ENCODE measurements at places on chromosomes 6 and 20. TPM values are rescaled to one million over a fixed set of nuclear protein-coding genes. Genes with fewer than 3 reads are reported as not detected.

DNA sequence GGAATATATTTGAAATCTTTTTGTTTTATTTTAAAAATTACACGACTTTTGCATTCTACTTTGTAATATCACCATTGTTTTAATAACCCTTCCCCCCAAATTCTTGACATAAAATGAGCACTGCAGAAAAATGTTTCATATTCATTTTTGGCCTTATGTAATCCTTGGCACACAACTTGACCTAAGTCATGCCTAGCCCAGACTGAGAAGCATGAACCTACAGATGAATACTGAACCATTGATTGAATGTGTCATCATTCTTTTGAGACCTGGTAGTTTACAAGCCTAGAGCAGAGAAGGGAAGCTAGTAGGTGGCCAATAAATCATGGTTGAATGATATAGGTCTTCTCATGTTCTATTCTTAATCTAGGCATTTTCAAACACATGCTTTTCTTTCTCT, 89.4 kb upstream of the EDN1 start:
- no peak overlapping the region for H3K4me3 ChIP-seq
- no peak overlapping the region for H3K27ac ChIP-seq
- no peaks in the 10 kb centered on the region for H3K36me3 ChIP-seq

DNA sequence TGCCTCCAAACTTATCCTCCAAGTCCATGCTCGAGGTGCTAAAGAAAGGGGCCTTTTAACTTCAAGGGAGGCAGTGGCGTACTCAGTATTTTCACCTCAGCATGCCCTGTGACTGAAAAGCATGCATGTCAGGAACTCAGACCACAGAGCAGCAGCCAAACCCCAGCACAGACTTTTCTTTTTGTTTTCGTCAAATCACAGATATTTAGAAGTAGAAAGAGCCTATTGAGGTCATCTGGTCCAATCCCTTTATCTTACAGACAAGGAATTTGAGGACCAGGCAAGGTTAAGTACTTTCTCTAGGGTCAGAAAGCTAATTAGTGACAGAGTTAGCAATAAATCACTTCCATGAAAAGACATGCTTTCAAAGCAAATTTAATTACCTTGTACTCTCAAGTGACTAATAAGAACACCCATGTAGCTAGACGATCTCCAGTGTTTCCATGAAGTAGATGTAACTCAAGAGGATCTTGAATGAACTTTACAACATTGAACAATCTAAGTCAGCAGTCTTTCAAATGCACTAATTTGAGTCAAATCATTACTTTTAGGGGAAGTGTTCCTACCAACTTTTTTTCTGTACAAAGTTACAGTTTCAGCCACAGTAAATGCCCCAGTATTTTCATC, 35.9 kb downstream of the MOXD1 start:
- no peaks in the 10 kb centered on the region for H3K27me3 ChIP-seq
- no peaks in the 10 kb centered on the region for H3K4me1 ChIP-seq
- H3K4me3 ChIP-seq, result no peak overlapping the region
- no peak for DNase-seq

- DNase-seq, result peak; percentile 39
- H3K27me3 ChIP-seq, result no peaks in the 10 kb centered on the region
- no peak overlapping the region for H3K27ac ChIP-seq
- no peaks in the 10 kb centered on the region for H3K36me3 ChIP-seq
- no peak overlapping the region for H3K4me3 ChIP-seq
Observed at GRCh38 chr20:24892522-24892921, 56.5 kb upstream of the CST7 start.

DNA sequence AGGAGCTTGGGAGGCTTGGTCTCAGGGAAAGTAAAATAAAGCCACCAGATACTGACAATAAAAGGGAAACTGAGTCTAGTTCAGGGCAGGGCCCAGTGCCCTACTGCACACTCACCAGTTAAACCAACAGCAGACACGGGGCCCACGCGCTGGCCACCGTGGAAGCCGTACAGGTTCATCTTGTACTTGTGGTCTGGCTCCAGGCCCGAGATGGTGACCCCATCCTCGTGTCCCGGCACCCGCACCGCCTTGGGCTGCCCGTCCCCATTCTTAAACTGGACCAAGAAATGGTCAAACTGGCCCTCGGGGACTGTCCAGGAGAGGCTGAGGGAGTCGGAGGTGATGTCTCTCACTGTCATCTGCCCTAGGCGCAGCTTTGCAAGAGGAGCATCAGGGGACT, 26.5 kb downstream of the CYP21A2 start:
- DNase-seq, result no peak
- H3K36me3 ChIP-seq, result peaks cover 59% of the 10 kb centered on the region
- no peak overlapping the region for H3K4me3 ChIP-seq
- H3K27ac ChIP-seq, result no peak overlapping the region
- H3K4me1 ChIP-seq, result no peaks in the 10 kb centered on the region

DNA sequence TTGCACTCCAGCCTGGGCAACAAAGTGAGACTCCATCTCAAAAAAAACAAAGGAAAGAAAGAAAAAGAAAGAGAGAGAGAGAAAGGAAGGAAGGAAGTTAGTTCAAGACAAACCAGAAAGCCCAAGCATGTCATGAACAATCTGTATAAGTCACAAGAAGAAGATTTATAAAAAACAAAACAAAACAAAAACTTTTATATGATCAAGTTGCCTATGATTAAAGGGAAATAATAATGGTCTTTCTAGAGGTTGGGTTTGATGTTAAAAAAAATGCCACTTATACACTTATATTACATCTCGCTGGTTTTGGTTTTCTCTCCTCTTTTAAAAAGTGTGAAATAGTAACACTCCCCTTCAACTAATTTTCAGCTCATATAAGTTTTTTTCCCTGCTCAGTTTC, 146.2 kb upstream of the CARMIL1 start:
- peaks cover 47% of the 10 kb centered on the region for H3K4me1 ChIP-seq
- peaks cover 7% of the 10 kb centered on the region for H3K36me3 ChIP-seq
- H3K27me3 ChIP-seq, result no peaks in the 10 kb centered on the region

DNA sequence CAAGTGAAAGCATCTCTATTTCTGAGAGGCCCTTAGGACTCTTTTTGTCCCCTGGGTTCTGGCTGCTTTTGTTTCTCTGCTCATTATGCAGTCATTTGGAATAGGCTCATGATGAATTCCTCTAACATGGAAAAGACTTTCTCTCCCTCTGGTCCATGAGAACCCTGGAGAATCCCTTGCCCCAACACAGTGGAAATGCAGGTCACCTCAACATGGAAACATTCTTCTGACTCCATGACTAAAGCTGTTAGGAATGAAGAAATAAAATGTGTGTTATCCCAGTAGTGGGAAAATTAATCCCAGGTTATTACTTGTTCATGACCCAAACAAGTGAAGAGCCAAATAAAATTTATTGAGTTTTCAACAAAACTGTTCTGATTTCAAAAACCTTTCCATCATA, 458.6 kb downstream of the EPM2A start:
- H3K27ac ChIP-seq, result no peak overlapping the region
- no peaks in the 10 kb centered on the region for H3K4me1 ChIP-seq
- H3K36me3 ChIP-seq, result no peaks in the 10 kb centered on the region
- no peak for DNase-seq

DNA sequence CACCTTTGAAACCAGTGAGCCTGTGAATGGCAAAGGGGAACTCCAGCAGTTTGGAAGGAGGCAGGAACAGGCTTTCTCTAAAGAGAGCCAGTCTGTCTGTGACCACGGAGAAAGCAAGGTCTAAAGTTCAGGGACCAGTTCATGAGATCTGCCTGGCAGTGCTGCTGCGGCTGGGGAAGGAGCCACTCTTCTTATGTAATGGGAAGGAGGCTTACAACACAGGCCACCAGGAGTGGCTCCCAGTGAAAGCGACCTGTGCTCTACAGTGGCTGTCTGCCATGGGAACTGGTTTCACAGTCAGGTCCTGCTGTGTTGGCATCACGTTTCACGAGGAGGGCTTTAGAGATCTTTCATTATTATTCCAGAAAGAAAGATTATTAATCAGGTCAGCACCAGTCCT, 291.9 kb upstream of the PRDM1 start:
- H3K27ac ChIP-seq, result no peak overlapping the region
- H3K4me1 ChIP-seq, result peaks cover 18% of the 10 kb centered on the region
- H3K27me3 ChIP-seq, result no peaks in the 10 kb centered on the region
- H3K4me3 ChIP-seq, result no peak overlapping the region
- H3K36me3 ChIP-seq, result no peaks in the 10 kb centered on the region

DNA sequence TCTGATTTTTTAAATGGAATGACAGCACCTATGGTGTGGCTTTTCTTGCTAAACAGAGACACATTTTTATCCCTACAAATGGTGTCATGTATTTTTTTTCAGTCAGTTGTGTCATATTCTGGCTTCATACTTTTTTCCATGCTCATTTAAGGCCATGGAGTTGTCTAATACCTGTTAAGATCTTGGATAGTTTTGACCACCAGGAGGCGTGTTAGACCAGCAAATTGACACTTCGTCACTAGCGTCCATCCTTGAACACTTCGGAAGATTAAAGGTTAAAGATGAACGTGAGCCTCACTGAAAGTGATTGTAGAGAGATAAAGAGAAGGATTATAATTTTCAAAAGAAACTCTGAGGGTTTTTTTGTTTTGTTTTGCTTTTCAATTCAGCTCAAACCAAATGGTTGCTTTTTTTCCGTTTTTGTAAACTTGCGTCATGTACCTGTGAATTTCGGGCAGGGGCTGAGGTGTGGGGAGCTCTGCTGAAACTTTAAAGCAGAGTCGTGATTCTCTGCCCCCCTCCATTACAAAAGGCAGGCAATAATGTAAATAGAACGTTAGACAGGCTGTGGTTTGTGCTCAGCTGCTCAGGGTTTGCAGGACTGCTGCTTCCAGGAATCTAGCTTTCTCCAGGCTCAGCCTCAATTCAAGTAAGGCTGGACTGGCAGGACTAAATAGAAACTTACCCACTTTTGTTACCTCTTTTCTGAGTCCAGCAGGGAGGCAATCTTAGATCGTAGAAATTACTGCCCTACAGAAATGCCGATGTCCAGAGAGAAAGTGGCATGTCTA, 245.1 kb downstream of the FOXA2 start:
- no peaks in the 10 kb centered on the region for H3K27me3 ChIP-seq
- no peak for DNase-seq
- no peak overlapping the region for H3K27ac ChIP-seq
- no peaks in the 10 kb centered on the region for H3K4me1 ChIP-seq
- no peaks in the 10 kb centered on the region for H3K36me3 ChIP-seq

DNA sequence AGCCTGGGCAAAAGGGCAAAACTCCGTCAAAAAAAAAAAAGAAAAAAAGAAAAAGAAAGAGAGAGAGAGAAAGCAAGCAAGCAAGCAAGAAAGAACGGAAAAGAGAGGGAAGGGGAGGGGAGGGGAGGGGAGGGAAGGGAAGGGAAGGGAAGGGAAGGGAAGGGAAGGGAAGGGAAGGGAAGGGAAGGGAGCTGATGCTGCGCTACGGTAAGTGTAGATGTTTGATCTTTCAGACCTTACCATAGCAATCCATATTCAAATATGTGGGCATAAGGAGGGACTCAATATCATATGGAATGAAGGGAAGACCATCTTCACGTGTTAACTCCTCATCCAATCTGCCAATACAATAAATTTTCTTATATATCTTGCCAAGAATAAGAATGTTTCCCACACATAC, 11.9 kb downstream of the DPPA5 start:
- no peak overlapping the region for H3K27ac ChIP-seq
- no peak for DNase-seq
- no peaks in the 10 kb centered on the region for H3K27me3 ChIP-seq
- no peaks in the 10 kb centered on the region for H3K36me3 ChIP-seq
- no peak overlapping the region for H3K4me3 ChIP-seq

DNA sequence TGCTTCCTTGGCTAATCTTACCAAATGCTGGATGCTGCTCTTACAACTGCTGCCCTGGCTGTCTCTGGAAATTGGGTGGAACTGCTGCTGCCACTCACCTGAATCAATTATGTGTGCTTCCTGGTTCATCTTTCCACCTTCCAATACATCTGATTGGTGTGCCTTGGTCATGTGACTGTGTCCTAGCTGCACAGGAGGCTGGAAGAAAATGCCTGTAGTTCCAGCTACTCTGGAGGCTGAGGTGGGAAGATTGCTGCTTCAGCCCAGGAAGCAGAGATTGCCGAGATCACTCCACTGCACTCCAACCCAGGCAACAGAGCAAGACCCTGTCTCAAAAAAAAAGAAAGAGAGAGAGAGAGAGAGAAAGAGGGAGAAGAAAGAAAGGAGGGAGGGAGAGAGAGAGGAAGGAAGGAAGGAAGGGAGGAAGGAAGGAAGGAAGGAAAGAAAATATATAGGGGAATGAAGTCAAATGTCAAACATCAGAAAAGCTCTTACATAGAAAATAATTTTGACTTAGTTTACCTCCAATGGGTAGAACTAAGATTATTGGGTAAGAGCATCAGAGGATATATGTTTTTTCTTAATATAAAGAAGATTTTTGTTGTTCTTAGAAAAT, 14.1 kb upstream of the PPARD start:
- H3K27me3 ChIP-seq, result no peaks in the 10 kb centered on the region
- H3K27ac ChIP-seq, result no peak overlapping the region
- H3K36me3 ChIP-seq, result no peaks in the 10 kb centered on the region
- DNase-seq, result no peak

- H3K27ac ChIP-seq, result no peak overlapping the region
- no peaks in the 10 kb centered on the region for H3K27me3 ChIP-seq
- no peak for DNase-seq
- H3K36me3 ChIP-seq, result peaks cover 11% of the 10 kb centered on the region
- no peak overlapping the region for H3K4me3 ChIP-seq
Observed at GRCh38 chr20:41185013-41185757, 47.8 kb downstream of the PLCG1 start.

- no peak overlapping the region for H3K27ac ChIP-seq
Observed at GRCh38 chr20:34977365-34978091, 21.9 kb downstream of the MYH7B start.

DNA sequence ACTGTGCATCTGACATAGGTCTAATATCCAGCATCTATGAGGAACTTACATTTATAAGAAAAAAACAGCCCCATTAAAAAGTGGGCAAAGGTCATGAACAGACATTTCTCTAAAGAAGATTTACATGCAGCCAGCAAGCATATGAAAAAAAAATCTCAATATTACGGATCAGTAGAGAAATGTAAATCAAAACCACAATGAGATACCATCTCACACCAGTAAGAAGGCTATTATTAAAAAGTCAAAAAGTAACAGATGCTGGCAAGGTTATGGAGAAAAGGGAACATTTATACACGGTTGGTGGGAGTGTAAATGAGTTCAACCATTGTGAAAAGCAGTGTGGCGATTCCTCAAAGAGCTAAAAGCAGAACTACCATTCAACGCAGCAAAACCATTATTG, 13.1 kb downstream of the METTL24 start:
- H3K27ac ChIP-seq, result no peak overlapping the region
- H3K27me3 ChIP-seq, result no peaks in the 10 kb centered on the region
- DNase-seq, result no peak
- no peaks in the 10 kb centered on the region for H3K4me1 ChIP-seq
- H3K36me3 ChIP-seq, result no peaks in the 10 kb centered on the region

TREM2 gene
- 62.2 TPM for total RNA-seq

HMGN4 gene
- 45.8 TPM for total RNA-seq

PLCB4 gene
- 7.9 TPM for total RNA-seq

KCNK5 gene
- total RNA-seq, result 10.0 TPM

CARMIL1 gene
- 37.6 TPM for total RNA-seq

PAK5 gene
- 0.35 TPM for total RNA-seq

TMEM74B gene
- 6.1 TPM for total RNA-seq
